Omental fat pad (tissue), 4 donors: ENCODE measurements at places on chromosomes 3 and 15.

DNA sequence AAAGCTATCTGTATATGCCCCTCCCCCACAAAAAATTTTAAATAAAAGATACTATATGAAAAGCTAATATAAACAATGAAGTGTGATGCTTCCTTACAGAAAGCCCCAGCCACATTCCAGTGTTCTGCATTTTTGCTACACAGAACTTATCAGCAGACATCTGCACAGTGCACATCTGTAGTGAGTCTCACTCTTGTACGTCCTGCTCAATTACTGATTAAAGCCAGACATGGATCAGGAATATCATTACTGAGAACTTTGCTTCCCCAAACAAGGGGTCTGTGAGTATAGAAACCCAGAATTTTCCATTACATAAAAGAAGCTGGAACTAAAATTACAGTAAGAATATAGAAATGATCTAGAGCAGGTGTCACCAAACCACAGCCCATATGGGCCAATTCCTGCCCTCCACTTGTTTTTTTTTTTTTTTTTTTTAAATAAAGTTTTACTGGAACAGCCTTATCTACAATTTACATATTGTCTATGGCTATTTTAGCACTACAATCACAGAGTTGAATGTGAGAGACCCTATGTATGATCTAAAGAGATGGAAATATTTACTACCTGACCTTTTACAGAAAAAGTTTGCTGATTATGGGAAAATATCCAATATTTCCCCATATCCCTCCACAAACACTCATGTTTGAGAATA, 45.7 kb downstream of the UBP1 start:
- DNase-seq, result no peak

- DNase-seq, result no peak
These were observed 307.0 kb upstream of the ROPN1 start for GRCh38 chr3:124298951-124299350.

DNA sequence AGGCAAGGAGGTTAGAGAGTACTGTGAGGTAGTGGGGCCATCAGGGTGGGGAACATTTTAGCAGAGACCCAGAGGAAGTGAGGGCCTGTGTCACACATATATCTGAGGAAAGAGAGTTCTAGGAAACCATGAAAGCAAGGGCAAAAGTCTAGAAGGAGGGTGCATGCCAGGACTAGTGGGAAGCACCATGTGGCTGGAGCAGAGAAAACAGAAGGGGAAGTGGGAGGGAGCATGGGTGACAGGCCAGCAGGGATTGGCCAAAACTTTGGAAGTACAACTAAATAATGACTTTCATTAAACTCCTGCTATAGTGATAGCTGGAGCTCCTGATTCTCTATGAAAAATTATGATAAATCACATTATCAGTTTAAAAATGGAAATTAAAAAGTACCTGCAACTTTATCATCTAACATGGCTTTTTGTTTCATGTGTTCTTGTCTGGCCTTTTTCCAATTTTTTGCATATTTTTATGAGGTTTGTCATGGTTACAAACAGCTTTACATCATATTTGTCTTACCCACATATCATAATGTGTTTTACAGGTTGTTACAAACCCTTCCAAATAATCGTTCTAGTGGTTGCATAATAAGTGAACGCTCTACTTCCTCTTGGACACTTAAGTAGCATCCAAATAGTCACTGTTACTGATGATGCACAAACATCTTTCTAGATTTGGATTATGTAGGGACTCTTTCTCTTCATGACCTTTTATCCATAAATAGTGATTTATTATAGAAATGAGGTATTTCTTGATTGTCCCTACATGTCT, 168.3 kb downstream of the NEK10 start:
- no peak for DNase-seq

DNA sequence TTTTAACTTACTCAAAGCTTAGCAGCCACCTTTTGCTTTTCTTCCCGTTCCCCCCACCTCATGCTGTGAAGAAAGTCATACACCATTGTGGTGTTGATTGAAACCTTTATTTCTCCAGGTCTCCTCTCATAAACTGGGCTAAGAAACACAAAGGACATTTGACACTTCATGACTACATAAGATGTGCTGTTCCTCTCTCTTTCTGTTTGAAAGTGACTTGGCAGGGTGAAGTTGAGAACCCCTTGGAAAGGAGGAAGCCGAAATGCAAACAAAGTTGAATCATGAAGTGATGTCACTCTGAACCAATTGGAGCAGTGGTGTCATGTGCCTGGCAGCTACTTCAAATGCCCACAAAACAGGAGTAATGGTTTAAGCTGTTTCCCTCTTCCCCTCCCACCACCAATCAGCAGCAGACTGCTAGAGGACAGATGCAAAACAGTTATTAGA, 174.7 kb downstream of the IGF1R start:
- no peak for DNase-seq

DNA sequence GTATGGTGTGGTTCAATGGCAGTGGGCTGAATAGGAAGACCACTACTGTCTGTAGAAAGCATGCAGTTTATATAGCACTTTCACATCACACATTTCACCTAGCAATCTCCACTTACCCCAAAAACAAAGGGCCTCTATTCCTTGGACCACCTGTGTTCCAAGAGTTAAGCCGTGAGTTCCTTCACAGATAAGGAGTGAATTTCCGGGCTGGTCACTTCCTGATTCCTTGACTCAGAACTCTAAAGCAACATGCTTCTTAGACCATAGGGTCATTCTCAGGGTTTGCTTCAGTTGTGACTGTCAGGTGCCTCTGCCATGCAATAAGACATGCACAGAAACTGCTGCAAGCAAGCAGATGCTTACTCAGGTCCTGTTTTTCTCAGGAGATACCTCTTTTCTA, 588.5 kb upstream of the TGFBR2 start:
- DNase-seq, result no peak

DNA sequence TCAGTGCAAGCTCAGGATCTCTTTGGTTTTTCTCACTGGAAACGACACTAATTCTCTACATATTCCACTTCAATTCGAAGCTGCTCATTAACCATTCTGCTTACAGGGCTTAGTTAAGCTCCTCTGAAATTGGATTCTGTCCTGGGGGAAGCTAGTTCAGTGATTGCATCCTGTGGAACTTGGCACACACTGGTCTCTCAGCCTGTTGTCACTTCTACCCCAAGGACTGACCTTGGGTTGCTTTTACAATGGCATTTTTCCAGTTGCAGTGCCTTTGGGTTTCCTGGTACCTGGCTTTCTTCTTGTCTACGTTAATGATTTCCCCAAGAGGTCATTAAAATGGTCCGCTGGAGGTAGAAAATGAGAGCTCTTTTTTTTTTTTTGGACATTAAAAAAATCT, 33.3 kb upstream of the GABRB3 start:
- no peak for DNase-seq

GRCh38 chr3:179750720-179751328, 98.0 kb downstream of the USP13 start:
- no peak for DNase-seq

GRCh38 chr3:195207731-195208130, 63.2 kb downstream of the XXYLT1 start:
- DNase-seq, result no peak

DNA sequence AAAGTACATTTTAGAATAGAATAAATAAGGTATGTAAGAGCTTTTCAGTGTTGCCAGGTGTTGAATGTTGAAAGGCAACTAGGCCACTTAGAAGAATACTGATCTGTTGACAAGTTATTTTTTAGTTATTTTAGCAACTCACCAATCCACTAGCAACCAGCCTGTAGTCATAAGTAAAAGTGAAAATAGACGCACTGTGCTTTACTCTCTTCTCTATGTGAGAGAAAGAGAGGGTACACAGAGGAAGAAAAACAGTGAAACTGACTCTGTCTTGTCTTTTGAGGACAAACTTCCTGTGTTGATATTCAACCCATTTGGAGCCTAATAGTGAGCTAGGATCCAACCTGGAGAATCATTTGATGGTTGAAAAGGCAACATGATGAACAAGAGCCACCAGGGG, 327.1 kb upstream of the GOLIM4 start:
- no peak for DNase-seq

- no peak for DNase-seq
These were observed 193.1 kb downstream of the ABHD5 start for GRCh38 chr3:43883729-43884396.

DNA sequence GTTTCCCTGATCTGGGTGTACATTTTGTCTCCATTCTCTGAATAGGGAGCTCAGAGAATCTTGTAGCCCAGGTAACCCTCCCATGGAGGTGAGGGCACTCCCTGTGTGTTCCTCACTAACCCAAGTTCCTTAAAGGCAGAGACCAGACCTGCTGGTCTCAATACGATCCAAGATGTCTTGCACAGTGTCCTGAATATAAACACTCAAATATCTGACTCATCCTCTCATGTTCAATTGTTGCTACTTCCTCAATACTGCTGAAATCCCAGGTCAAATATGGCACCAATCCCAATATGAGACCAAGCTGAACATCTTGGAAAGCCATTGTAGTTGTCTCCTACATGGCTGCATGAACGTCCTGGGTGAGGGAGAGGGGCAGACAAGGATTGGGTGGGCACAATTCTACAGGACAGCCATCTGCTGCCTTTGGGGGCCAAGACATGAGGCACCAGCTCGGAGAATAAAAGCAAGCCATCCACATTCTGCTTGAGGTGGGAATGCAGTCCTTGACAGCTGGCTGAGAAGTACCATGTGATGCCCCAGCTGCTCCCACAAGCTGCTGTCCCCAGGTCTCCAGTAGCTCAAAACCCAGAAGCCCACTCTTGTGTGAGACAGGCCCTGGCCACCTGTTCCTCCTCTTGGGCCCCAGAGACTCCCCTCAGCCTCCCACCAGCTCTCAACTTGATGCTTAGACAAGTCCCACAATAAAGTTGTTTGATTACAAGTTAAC, 18.2 kb downstream of the TBC1D2B start:
- DNase-seq, result no peak

DNA sequence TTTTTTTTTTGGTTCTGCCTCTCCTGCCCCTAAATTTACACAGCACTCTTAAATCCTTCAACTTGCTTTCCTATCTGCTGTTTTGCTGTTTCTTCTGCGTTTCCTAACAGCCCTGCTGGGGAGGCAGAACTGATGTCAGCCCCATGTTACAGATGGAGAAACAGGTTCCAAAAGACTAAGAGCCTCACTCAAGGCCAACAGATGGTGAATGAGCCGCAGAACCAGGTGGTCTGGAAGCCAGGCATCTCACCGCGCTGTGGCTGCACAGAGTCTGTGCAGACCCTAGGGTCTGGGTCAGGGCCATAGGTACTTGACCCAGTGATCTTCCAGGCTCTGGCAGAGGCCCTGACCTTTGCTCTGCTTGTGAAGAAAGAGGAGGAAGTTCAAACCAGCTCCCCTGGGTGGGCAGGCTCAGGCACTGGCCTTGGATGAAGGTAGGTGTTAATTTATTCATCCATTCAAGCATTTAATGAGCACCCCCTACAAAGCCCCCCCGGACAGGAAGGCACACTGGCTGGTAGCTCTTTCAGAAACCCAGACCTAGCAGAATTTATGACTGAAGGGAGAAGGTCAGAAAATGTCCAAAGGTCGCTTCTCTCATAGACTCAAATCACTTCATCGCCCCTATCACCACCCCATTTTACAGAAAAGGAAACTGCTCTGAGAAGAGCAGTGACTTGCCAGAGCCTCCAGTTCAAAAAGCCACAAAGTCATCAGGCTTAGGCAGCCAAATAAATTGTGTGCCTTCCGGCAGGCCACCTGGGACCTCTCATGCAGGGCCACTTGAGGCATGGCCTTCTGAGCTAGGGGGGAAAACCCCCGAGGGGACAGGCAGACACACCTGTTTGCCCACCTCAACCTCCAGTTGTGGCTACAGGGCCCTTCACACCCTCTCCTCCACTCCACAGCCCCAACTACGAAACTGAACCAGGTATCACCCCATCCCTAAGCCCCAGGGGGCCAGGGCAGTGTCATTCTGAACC, 2.7 kb downstream of the CHDH start:
- no peak for DNase-seq

DNA sequence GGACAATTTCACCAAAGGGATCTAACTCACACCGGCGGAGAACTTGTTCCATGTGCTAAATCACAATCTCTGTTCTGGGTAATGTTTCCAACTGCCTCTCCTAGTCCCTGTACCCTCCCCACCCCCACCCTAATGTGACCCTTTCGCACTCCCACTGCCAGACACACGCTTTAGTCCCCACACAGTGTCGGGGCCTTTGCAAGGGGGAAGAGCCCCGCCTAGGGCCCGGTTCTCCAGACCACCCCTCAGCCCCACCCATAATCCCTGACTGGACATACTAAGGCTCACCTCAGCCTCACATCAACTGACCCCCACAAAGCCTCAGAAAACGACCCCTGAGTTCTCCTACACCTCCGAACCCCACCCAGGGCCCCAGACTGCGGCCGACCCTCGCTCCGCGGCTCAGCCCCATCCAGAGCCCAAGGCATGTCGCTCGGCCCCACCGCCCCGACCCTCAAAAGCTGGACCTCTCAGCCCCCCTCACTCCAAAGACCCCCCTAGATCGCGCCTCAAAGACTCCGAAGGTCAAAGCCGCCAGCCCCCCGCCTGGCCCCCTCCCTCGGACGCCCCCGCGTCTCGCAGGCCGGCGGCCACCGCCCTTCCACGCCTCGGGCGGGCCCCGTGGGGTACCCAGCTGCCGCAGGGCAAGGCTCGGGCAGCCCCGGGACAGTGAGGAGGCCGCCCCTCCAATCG, 72.0 kb upstream of the MAP4 start:
- no peak for DNase-seq

DNA sequence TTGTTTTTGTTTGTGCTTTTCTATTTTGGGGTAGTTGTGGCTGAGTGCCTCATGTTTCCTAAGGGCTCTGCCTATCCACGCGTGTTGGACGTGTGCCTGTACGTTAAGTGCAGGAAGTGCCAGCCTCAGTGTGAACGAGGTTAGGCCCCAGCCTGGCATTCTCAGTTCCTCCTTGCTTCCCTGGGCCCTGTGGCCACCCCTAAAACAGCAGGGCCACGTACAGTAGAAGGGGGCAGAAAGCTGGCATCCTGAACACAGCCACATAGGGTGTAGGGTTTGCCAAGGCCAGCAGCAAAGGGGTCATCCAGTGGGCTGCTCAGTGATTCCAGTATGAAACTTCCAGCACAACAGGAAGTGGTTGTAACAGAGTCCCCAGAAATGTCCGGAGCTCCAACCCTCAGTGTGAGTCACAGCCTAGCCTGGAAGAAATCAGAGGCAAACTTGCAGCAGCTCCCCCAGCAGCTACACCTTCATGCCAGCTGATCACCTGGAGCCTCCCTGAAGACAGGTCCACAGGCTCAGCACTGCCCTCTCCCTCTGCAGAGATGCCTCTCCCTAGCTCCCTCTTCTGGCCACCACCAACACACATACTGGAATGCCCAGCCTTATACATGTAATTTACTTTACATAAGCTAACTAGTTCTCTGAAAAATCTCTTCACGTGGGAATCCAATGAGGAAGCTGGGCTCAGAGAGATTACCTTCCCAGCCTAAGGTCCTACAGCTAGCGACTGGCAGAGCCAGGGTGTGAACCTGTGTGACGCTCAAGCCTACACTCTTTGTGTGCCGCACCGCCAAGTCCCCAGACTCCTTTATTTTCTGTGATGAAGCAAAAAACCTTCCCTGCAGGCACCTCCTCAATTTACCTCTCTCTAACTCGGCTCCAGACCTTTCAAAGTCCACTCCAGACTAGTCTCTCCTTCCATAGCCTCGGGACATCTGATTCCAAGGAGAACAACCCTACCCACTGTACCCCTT, 26.6 kb downstream of the ILDR1 start:
- no peak for DNase-seq

GRCh38 chr3:195160257-195160898, 110.6 kb downstream of the XXYLT1 start:
- no peak for DNase-seq

GRCh38 chr15:76340803-76341365, 4.3 kb downstream of the ISL2 start:
- DNase-seq, result no peak

- no peak for DNase-seq
These were observed 25.4 kb upstream of the IL16 start for GRCh38 chr15:81171286-81171685.
